NCI-H1092 treated with DMSO at 0.1 percent for 48 hours (cell line): ENCODE measurements at places on chromosomes 12 and 14.

DNA sequence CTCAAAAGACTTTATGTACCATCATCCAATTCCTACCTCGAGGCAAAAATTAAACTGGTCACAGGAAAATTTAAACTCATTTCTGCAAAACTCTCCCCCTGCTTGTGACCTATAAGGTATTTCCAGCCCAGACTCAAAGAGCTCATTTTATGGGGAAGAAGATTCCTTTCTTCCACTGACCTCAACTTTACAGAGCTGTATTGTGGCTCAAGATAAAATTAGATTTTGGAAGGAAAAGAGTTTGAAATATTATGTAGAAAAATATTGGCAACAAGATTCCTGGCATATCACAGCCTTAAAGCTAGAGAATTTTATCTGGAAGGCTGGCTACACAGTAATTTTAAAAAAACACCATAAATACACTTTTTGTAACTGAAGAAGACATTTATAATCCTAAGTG, 91.7 kb downstream of the STXBP6 start:
- no peak for DNase-seq

GRCh38 chr14:26855077-26855753, 257.4 kb upstream of the NOVA1 start:
- DNase-seq: no peak

DNA sequence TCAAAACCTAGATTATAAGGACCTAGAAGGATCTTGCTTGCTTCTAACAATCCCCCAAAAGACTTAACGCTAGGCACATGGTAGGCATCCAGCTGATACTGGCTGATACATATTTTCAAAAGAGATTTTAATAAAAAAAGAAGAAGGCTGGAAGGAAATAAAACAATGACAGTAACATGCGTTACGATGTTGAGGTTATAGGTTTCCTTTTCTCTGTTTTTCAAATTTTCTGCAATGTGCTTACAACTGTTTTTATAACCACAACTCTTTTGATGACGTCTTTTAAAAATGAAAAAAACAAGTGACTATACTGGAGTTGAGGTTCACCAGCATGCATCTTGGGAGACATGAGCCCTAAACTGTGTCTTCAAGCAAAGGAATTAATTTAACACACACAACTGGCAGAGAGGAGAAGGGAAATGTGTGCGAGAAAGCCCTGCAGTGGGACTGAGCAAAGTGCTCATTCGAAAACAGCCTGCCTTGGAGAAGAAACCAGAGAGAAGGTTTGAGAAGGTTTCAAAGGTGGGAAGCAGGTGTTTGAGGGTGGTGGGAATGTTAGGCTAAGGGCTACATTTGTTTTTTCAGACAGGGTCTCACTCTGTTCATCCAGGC, 80.4 kb downstream of the DUSP16 start:
- no peak for DNase-seq

DNA sequence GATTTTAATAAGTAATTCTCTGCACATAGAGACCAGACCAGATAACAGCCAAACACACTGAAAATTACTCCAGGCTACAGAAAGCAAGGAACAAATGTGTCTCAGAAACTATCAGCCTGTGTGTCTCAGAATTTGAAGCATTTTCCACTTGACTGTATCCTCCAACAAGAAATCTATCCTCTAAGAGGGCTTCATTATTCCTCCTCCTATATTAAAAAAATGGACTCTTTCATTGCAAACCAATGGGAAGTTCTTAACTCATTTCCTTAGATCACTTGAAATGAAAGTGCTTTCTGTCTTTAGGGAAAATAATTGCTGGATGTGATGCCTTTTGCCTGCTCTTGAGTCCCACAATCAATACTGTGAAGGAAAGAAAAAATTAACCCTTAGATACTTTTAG, 2.3 kb downstream of the ST8SIA1 start:
- no peak for DNase-seq

GRCh38 chr14:44759277-44759676, 202.5 kb downstream of the KLHL28 start:
- no peak for DNase-seq

DNA sequence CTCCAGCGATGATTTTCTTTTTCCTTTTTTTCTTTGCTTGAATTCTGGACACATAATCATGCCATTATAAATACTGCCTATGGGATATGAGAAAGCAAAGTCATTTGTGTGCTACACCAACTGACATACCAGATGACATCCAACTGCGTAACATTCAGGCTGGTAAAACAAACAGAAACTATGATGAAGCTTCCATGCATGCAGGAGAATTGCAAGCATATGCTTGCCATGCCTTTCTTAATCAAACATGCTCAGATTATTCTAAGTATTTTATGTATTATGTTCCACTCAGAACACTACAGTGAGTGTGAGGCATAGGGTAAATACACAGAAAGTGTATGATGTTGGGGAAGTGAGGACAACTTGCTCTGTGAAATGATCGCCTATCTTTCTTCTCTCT, 97.4 kb downstream of the C12orf50 start:
- no peak for DNase-seq
